T-helper 22 cell (primary cell): ENCODE measurements at places on chromosomes 3 and 15.

DNA sequence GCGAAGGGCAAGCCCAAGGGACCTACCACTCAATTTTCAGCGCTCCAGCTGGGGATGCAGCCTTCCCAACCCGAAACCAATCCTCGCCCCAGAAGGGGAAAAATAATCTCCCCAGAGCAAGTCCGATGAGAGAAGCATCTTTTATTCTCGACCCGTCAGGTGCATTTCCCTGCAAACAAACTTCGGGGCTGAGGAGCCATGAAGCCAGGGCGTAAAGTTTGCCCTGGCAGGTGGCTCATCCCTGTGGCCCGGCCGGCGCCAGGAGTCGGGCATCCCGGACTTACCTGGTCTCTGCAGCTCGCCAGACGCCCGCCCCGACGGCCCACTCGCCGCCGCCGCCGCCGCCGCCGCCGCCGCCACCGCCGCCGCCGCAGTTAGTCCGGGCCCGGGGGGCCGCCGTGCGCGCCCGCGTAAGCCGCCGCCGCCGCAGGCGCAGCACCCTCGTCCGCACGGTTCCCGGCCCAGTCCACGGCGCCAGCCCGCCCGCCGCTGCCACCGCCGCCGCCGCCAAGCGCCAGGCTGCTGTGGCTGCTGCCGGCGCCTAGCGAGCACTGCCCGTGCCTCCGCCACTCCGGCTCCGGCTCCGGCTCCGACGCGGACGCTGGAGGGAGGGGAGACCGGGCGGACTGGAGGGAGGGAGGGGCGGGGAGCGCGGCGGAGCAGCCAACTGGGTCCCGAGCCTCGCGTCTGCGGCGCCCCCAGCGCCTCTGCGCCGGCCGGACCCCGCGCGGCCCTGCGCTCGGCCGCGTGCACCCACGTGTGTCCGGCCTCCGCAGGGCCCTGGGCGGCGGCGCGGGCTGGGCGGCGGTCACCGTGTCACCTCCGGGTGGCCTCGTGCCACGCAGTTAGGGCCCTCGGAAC, at the start of gene CNTN3:
TSS of gene CNTN3 (minus strand) at position 553 of the 861 bp plus-strand sequence. CDS start 93,547 bp downstream, outside the sequence.
- DNase-seq, result no peak

- DNase-seq, result no peak
These were observed 398.4 kb upstream of the CNTN3 start for GRCh38 chr3:75012791-75013331.

- no peak for DNase-seq
These were observed 35.5 kb downstream of the B3GALNT1 start for GRCh38 chr3:161069511-161070251.

DNA sequence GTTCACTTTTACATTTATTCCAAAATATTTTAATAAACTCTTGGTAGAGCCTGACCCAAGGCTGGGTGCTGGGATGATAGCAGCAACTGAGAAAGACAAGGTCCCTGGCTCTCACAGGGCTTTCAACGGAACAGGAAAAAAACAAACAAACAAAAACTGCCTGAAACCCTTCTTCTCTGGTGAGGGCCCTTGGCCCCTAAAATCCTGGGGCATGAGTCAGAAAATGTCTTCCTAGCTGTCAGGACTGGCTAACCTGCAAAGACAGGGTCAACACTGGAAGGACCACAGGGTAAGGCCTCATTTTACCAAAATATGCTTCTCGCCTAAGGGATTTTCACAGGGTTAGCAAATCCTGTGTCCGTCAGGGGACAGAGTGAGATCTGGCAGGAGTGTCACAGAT, 45.7 kb upstream of the WNT5A start:
- DNase-seq, result no peak

GRCh38 chr15:85964471-85964870, 115.2 kb upstream of the AGBL1 start:
- no peak for DNase-seq

GRCh38 chr15:76380249-76380648, 43.7 kb downstream of the ISL2 start:
- no peak for DNase-seq
